ENCODE measurements at places on chromosomes 3 and 15. TPM values are rescaled to one million over a fixed set of nuclear protein-coding genes. Genes with fewer than 3 reads are reported as not detected.

- DNase-seq, result no peak
Measured at GRCh38 chr15:78923015-78923414, 21.8 kb downstream of the CTSH start.

The SERPINI2 gene
- total RNA-seq, result not detected

DNA sequence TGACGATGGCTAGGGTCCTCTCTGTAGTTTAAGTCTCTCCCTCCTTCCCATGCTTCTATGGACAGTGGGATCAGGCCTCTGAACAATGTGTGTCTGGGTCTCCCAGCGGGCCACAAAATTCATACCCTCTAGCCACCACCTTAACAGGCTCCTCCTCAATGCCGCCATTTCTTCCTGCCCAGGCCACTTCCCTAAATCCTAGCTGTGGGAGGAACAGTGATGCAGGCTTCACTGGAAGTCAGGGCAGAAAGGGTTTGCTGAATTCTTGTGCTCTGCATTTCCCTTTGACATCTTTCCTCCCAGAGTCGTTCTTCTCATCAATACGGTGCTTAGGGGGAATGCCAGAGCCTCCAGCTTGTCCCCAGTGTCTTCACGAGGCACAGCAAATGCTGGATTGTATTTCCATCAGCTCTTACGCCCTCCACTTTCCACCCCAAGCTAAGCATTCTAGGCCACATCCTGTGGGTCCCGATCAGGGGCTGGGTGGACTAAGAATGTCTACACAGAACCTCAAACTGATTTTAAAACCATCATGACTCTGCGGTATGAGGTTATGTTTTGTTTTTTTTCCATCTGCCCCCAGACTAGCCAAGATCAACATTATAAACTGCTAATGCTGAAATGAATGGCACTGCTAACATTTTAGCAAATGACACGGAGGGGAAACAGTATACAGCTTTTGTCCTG lies 11.9 kb upstream of the LDHAL6B start:
- DNase-seq, result no peak

- no peak for DNase-seq
Measured at GRCh38 chr3:190073264-190074008, 47.3 kb downstream of the P3H2 start.

GRCh38 chr3:42762046-42762724 lies 10.9 kb downstream of the CCDC13 start:
- DNase-seq, result peak; percentile 76

GRCh38 chr3:88626456-88627120 lies 476.8 kb downstream of the C3orf38 start:
- DNase-seq, result no peak

The TMCO5A gene
- not detected for total RNA-seq

The BNC1 gene
- 29.6 TPM for total RNA-seq

GRCh38 chr3:146156666-146157314 lies 4.2 kb downstream of the PLOD2 start:
- no peak for DNase-seq

DNA sequence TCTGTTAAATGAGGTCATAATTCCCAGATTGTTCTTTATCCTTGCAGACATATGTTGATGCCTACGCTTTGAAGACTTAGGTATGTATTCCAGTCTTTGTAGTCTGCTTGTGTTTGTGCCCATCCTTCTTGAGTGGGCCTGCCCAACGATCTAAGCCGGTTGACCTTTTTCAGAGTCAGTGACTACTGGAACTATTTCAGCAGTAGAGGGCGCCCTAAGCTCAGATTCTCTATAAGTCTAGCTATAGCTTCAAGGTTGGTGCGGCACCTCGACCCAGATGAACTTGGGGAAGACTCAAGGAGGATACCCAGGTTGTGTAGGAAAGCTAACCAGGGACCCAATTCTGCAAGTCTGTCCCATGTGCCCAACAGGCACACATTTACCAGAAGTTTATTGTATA lies 228.8 kb upstream of the PPP2R3A start:
- DNase-seq, result no peak

The PDZRN3 gene
- 29.9 TPM for total RNA-seq

The ATRIP gene
- 10.6 TPM for total RNA-seq

DNA sequence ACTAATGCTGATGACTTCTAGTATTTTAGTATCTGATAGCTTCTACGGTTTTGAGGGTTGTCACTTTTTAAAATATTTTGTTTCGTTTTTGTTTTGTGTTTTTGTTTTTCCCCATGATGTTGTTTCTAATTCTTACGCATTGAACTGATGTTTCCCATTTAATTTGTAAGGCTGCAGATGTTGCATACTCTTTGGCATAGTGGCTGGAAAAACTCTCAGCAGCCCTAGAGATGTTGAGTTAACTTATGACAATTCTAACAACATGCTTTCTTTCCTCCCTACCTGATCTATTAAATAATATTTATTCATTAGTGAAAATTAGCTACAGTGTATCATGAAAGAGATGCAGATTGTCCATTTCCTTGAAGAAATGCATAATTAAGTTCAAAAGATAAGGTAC lies 559.3 kb upstream of the GRM7 start:
- DNase-seq, result no peak

- no peak for DNase-seq
Measured at GRCh38 chr3:44365952-44366351, 27.4 kb downstream of the TCAIM start.

- no peak for DNase-seq
Measured at GRCh38 chr15:80491163-80491847, 87.1 kb downstream of the ARNT2 start.

The SCG5 gene
- 1.3 TPM for total RNA-seq

The CHST2 gene
- total RNA-seq, result 14.7 TPM

DNA sequence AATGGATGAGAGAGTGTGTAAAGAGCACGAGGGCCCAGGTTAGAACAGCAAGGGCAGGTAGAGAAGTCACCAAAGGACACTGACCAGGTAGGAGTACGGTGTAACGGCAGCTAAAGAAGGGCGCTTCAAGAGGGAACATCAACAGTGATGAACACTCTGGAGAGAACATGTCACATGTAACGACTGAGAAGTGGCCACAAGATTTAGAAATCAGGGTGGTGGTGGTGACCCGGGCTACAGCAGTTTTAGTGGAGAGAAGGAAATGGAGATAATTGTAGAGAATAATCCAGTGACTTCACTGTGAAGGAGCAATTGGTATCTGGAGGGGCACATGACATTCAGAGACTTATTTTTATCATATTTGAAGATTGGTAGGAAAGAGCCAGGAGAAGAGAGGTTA lies 1.2 kb upstream of the C15orf40 start:
- DNase-seq, result no peak

The CCNB2 gene
- total RNA-seq, result 3.5 TPM

The ZBED2 gene
- total RNA-seq, result 0.84 TPM

DNA sequence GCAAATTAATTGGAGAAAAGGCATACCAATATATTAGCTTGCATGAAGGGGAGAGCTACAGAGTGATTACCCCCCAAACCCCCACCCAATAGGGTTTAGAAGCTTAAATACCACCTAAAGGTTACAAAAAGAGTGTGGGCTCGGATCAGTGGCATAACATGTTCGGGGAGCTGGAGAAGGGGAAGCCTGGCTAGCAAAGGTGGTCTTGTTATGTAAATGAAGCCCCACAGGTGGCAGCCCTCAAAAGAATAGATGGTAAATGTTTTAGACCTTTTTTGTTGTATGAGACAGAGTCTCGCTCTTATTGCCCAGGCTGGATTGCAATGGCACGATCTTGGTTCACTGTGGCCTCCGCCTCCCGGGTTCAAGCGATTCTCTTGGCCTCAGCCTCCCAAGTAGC lies 10.9 kb upstream of the PXK start:
- no peak for DNase-seq

DNA sequence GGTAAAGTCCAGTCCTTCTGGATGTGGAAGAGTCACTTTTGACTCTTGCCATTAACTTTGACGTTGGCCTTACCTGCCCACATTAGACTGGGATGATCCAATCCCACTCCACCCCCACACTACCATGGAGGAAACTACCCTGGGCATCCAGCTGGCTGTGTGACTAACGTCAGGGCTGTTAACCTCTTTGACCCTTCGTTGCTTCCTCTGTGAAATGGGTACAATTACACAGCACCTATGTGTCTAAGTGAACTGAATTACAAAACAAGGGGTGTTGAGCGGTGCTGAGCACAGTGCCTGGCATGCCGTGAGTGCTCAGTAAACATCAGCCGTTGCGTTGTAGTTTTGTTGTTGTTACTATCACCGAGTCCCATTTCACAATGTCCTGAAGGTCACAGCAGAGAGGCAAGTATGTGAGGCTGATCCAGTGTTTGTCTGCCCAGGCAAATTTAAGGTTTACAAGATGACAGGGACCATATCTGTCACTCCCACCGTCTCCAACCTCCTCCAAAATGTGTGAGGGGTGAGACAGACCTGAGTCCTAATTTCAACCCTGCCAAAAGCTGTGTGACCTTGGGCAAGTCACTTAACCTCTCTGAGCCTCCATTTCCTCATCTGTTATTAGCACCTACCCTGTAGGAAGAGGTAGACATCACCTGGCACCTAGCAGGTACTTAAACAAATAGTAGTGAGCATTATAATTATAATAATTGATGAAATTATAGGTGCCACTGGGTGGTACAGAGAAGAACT lies 20.9 kb downstream of the WNT7A start:
- no peak for DNase-seq

DNA sequence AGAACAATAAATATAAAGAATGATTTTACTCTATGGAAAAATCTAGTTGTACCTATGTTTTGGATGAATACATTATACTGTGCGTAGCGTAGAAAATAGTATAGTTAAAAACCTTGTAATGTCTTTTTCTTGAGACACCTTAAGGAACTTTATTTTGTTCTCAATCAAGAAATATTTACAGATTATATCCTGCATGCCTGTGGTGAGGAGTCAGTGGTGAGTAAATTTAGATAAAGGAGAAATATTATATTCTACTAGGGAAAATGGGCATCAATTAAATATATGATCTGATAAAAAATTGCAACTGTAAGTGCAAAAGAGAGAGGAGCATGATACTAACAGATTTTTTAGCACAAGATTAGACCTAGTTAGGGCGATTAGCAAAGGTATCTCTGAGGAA lies 157.7 kb downstream of the RBMS3 start:
- DNase-seq, result no peak

The TBL1XR1 gene
- total RNA-seq, result 62.2 TPM
